ENCODE measurements at places on chromosomes 4 and X.
A peak's percentile ranks its signal among the peaks of the same experiment; 100 is the strongest.

DNA sequence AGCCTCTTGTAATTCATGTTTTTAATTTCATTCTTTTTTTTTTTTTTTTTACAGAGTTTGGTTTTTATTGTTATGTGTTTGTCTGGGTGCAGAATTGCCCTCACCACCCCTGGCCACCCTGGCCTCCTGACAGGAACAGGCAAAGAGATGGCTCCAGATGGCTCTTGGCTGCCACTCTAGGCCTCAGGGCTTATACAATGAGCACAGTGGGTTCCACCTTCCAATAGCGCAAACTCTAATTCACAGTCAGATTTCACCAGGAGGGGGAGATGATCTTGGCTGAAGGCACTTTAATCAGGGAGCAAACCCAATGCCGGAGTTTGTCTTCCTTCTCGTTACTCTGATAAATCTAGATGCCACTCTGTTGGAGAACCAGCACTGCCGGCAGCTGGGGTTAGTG, 24.8 kb downstream of the CPE start:
- H3K27me3 ChIP-seq: no peaks in the 10 kb centered on the region
- H3K27ac ChIP-seq: no peak overlapping the region
- H3K36me3 ChIP-seq: no peaks in the 10 kb centered on the region
- no peaks in the 10 kb centered on the region for H3K4me1 ChIP-seq
- H3K4me3 ChIP-seq: no peak overlapping the region
- DNase-seq: no peak

GRCh38 chr4:15888515-15888914, 50.0 kb downstream of the FGFBP1 start:
- no peak overlapping the region for H3K27ac ChIP-seq
- DNase-seq: no peak
- no peak overlapping the region for H3K4me3 ChIP-seq
- peaks cover 5% of the 10 kb centered on the region for H3K27me3 ChIP-seq

DNA sequence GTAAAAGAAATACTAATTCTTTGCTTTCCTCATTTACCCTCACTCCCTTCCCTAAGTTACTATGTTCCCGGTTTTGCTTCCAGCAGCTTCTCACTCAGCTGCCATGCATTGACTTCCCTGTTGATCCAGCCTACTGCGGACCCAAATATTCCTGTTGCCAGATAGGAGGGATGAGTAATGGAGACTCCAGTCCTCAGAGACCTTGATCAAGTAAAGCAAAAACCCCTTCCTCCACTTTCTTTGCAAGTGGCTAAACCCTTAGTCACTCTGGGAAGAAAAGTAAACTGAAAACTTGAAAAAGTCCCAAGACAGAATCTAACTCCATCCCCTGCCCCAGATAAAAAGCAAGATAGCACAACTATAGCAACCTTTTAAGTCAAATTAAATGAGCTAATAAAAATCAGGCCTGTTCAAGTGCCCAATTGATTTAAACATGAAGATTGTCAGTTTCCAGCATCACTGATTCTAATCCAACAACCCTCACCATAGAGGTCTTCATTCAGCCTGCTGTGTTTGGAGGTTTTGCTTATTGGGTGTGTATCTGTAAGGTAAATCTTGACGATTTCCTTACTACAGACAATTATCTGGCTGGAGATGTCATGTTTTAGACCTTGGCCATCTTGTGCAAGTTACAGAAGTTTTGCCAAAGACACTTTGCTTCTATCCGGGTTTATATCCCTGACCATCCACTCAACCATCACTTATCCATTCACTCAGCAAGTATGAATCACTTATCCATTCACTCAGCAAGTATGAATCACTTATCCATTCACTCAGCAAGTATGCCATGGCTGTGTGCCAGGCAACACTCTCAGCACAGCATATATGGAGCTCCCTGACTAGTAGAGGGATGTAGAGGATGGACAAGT, 17.6 kb downstream of the FGFBP1 start:
- DNase-seq: no peak
- H3K4me3 ChIP-seq: no peak overlapping the region

DNA sequence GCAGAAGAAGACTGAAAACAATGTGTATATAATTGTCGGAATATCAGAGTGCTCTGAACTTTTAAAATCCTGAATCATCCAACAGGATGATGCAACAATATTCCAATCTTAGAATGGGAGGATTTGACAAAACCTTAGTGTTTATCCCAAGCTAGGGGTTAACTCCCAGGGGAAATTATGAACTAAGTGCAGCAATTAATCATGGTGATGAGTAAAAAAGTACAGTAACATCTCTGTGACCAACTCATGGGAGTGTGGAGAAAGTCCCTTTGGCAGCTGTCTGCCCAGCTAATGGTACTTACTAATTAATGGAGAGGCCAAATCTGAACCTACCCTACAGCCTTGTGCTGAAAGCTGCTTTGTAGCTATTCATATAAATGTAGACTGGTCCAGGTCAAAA, 257.6 kb upstream of the DDX53 start:
- H3K4me3 ChIP-seq: no peak overlapping the region
- DNase-seq: no peak
- H3K27me3 ChIP-seq: no peaks in the 10 kb centered on the region
- H3K4me1 ChIP-seq: no peaks in the 10 kb centered on the region
- H3K36me3 ChIP-seq: no peaks in the 10 kb centered on the region

DNA sequence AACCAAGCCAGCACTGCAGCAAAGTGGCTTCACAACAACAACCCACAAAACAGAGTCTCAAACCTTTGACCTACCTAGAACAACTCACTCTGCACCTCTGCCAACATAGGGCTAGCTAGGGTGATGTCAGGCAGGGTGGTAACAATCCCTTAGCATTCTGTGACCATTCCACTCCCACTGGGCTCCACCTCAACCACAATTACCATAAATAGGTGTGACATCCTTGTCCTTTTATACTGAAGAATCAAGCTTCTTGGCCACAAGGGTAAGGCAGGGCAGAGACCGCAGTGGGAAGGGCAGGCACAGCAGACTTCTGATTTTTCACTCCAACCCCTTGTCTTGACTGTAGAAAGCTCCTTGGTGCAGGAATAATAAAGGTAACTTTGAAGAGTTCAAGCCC, 795.4 kb upstream of the DIAPH2 start:
- no peaks in the 10 kb centered on the region for H3K4me1 ChIP-seq
- H3K36me3 ChIP-seq: no peaks in the 10 kb centered on the region
- no peak overlapping the region for H3K4me3 ChIP-seq
- DNase-seq: no peak
- no peaks in the 10 kb centered on the region for H3K27me3 ChIP-seq

DNA sequence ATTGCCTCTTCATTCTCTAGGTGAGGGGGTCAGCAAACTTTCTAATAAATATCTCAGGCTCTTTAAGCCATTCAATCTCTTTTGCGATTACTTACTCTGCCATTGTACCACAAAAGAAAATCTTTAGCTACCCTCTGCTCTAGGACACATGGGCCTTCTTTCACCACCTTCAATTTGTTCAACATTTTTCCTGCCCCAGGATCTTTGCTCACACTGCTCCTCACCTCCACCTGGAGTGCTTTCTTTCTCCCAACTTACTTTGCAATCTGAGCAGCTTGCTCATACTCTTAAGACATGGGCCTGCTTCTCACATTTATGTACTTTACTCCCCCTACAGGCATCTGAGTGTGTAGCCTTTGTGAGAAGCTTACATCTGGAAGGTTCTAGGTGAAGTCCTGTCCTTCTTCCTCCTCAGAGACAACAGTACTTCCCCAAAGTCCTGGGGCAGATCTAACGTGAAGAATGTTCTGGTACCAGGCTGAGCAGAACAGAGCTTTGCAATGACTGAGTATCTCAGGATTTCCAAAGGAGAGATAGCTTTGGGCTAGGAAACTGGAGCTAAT, 55.0 kb upstream of the PRDM5 start:
- H3K36me3 ChIP-seq: no peaks in the 10 kb centered on the region
- H3K4me3 ChIP-seq: no peak overlapping the region
- DNase-seq: no peak
- H3K27me3 ChIP-seq: no peaks in the 10 kb centered on the region

DNA sequence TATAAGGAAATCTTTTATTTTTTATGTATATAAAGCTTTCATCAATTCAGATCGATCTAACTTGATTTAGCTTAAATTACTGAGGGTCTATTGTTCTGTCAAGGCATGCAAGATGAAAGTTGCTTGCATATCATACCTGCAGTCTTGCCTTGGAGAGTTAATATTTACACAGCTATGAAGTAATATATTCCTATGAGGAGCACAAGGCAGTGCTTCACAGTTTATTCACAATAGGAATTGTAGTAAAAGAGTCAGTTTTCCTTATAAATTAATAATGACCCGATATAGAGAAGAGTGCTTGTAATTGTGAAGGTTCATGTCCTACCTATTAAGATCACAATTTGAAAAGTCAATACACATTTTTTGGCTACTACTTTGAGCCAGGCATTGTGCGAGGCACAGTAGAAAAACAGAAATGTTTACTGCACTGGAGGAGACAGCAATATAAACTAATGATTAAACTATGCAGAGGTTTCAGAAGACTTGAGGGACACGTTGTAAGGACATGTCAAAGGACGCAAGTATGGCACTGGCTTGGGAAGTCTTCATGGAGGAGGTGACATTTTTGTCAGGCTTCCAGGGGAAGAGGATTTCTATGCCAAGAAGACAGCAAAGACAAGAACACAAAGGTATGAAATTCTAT, 38.8 kb downstream of the REELD1 start:
- H3K4me3 ChIP-seq: no peak overlapping the region
- no peak overlapping the region for H3K27ac ChIP-seq
- DNase-seq: no peak
- peaks cover 8% of the 10 kb centered on the region for H3K36me3 ChIP-seq
- no peaks in the 10 kb centered on the region for H3K27me3 ChIP-seq

DNA sequence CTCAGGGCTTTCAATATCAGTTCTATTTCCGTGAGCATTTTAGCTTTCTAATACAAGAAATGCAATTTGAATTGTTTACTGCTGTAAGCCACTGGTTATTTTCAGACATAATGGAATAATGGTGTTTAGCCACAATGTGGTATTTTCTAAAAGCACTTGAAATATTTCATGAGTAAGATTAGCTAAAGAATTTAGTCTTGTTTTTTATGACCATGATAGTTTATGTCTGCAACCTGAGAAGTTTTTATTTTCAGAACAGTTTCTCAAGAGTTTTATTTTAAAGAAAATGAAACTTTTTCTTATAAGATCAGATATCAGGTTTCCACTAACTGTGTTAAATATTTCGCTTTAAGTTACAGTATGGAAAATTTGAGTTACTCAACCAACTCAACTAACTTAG, 60.2 kb downstream of the SLIT2 start:
- H3K4me3 ChIP-seq: no peak overlapping the region
- H3K36me3 ChIP-seq: no peaks in the 10 kb centered on the region
- H3K4me1 ChIP-seq: no peaks in the 10 kb centered on the region
- DNase-seq: no peak
- no peak overlapping the region for H3K27ac ChIP-seq

DNA sequence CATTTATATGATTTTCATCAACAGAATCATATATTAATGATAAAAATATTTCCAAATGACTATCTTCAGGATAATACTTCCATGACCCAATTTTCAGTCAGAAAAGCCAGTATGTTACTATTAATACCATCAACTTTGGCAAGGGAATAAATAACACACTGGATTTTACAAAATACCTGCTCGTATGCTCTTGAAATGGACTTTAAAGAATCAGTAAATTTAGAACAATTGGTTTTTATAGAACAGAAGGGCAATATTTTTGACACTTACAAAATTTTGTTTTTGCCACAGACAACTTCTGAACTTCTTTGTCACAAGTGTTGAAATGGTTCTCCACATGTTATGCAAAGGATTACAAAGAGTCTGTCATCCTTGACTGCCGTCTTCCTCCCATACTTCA, 700.4 kb downstream of the FSTL5 start:
- H3K27me3 ChIP-seq: no peaks in the 10 kb centered on the region
- no peak for DNase-seq
- H3K27ac ChIP-seq: no peak overlapping the region
- H3K36me3 ChIP-seq: no peaks in the 10 kb centered on the region

DNA sequence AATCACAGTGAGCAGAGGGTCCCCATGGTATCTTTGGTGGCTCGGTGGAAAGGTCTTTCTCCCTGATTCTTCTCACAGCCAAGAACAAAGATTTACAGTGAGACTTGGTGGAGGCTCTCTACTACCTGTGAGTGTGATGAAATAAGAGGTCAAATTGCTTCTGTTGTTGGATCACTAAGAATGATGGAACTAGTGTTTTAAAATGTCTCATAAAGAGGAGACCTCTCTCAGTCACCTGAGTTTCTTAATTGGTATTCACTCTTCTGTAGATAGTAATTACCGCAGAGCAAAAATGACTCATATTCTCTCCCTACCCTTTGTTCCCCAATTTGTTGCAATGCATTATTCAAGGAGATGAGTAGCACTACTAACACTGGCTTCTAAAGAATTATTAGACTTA, 100.9 kb upstream of the TBC1D9 start:
- peaks cover 27% of the 10 kb centered on the region for H3K4me1 ChIP-seq
- DNase-seq: no peak
- H3K27ac ChIP-seq: peak overlapping the region; percentile 41
- H3K36me3 ChIP-seq: no peaks in the 10 kb centered on the region
- H3K4me3 ChIP-seq: no peak overlapping the region

GRCh38 chr4:11312389-11312788, 116.3 kb downstream of the HS3ST1 start:
- DNase-seq: no peak
- H3K4me3 ChIP-seq: no peak overlapping the region
- peaks cover 6% of the 10 kb centered on the region for H3K27me3 ChIP-seq
- no peak overlapping the region for H3K27ac ChIP-seq
- H3K36me3 ChIP-seq: no peaks in the 10 kb centered on the region

- H3K27me3 ChIP-seq: no peaks in the 10 kb centered on the region
- no peak for DNase-seq
- no peak overlapping the region for H3K27ac ChIP-seq
- peak overlapping the region; percentile 64 for H3K4me3 ChIP-seq
- H3K36me3 ChIP-seq: no peaks in the 10 kb centered on the region
- H3K4me1 ChIP-seq: no peaks in the 10 kb centered on the region
Observed at GRCh38 chrX:139692506-139692849, 15.5 kb downstream of the MCF2 start.

GRCh38 chrX:17056868-17057608, 110.6 kb downstream of the REPS2 start:
- H3K4me3 ChIP-seq: no peak overlapping the region
- H3K27ac ChIP-seq: no peak overlapping the region
- H3K4me1 ChIP-seq: no peaks in the 10 kb centered on the region
- no peak for DNase-seq
- no peaks in the 10 kb centered on the region for H3K36me3 ChIP-seq
- no peaks in the 10 kb centered on the region for H3K27me3 ChIP-seq

DNA sequence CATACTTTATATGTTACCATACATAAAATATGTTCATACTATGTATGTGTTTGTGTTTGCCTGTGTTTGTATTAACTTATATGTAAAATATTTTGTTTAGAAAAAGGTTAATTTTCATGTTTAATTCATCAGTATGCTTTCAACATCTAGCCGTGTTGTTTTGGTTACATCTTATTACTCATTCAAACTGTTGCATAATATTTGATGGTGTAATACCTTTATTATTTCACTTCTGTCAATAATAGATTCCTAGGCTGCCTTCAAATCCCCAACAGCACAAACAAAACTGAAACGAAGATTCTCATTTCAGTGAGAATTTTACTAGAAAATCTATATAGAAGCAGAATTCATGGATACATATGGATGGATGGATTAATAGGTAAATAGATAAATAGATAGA, 462.3 kb upstream of the ADGRL3 start:
- no peak for DNase-seq
- H3K27me3 ChIP-seq: no peaks in the 10 kb centered on the region
- H3K4me3 ChIP-seq: no peak overlapping the region

GRCh38 chr4:110224142-110224541, 25.7 kb upstream of the ELOVL6 start:
- peaks cover 9% of the 10 kb centered on the region for H3K27me3 ChIP-seq
- DNase-seq: no peak
- no peak overlapping the region for H3K4me3 ChIP-seq
- H3K27ac ChIP-seq: no peak overlapping the region
- no peaks in the 10 kb centered on the region for H3K4me1 ChIP-seq

All from left ventricle myocardium inferior (tissue), 1 donor.